Iris pigment epithelial cell (primary cell): ENCODE measurements at places on chromosomes 11 and 22.

GRCh38 chr11:72577271-72577721 is 96.9 kb downstream of the PDE2A start:
- no peak for DNase-seq

GRCh38 chr11:78061088-78061920 is 2.4 kb upstream of the THRSP start:
- no peak for DNase-seq

DNA sequence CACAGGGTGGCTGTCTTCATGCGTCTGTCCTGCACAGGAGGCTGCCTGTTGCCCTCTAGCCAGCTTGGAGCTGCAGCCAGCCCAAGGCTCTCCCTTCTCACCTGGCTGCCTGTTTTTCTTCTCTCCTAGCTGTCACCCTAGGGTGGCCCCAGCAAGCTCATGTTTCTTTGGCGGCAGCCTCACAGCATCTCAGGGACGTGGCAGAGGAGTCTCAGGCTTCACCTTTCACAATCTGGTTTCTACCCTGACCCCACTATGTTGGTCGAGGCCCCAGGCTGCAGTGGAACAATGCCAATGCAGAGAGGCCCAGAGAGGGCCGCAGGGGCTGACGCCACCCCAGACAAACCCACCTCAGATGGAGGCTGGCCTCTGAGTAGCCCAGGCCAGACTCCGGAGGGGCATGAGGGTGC is 2.5 kb upstream of the CLDN5 start:
- DNase-seq = no peak

- DNase-seq = peak; percentile 37
These were observed 103.4 kb upstream of the NECTIN1 start for GRCh38 chr11:119832202-119832935.

DNA sequence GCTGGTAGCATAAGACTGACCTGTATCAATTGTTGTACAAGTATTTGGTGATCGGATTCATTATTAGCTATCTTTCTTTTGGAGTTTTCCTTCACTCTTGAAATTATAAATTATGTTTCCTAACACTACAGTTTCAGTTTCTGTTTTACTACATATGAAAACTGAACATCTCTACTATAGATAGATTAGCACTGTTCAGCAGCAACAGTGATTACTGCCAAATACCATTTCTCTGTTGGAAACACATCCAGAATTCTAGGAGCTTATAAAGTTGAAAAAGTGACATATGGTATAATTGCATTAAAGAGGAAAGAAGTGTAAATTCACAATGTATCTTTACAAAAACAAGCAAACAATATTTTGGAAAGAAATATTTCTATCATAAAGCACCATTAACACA is 118.5 kb upstream of the GRIA4 start:
- DNase-seq = no peak

DNA sequence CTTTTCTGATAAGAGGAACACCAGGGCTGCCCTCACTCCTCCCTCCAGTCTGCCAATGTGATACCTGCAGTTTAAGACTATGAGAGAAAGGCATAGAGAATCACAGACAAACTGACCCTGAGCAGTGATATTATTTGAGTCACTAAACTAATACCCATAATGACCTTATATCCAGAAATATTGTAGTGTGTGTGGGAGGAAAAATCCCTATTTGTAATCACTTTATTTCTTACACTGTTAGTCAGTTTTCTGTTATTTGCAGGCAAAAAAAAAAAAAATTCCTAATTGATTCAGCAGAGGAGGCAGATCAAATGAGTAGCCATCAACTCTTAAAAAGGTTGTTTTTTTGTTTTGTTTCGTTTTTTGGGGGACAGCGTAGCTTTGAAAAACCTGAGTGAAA is 82.5 kb downstream of the MAML2 start:
- DNase-seq = no peak

DNA sequence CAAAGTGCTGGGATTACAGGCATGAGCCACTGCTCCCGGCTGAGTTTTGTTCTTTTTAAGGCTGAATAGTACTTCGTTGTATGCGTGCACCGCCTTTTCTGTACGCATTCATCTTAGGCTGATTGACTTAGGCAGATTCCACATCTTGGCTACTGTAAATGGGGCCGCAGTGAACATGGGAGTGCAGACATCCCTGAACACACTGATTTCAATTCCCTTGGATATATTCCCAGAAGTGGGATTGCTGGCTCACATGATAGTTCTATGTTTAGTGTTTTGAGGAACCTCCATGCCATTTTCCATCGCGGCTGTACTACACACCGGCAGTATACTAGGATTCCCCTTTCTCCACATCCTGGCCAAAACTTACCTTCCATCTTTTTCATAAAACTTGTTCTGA is 10.4 kb upstream of the ZNF74 start:
- no peak for DNase-seq

GRCh38 chr11:61967116-61967923 is at the start of gene FTH1:
FTH1 (minus strand) TSS chr11:61967634; CDS start chr11:61967425, 209 bp downstream.
- DNase-seq = peak; percentile 92

- DNase-seq = peak; percentile 15
These were observed at the start of gene NTM for GRCh38 chr11:131370090-131370751. NTM (plus strand) TSS chr11:131370615.

- no peak for DNase-seq
These were observed 45.0 kb upstream of the MPPED2 start for GRCh38 chr11:30631148-30631547.
